ENCODE measurements at places on chromosomes 6 and 20.
A peak's percentile ranks its signal among the peaks of the same experiment; 100 is the strongest.

DNA sequence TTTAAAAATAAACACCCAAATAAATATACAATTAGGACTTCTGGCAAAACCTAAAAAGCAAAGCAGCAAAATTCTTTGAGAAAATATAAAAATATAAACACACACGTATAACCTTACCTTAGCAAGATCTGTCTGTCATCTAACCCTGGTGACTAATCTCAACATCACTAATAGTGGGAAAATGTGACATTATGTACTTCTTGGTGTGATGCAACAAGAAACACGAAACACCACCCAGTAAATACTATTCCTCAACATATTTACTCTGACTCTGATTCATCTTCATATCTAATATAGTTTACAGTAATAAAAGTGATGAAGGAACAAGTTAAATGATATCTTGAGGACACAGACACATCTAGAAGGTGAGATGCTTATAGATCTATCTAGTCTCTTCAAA is 332.6 kb upstream of the MANEA start:
- DNase-seq, result no peak

GRCh38 chr6:38907264-38907663 is 141.3 kb upstream of the GLP1R start:
- DNase-seq, result no peak

- no peak for DNase-seq
These were observed 92.2 kb downstream of the CEP57L1 start for GRCh38 chr6:109187399-109188114.

DNA sequence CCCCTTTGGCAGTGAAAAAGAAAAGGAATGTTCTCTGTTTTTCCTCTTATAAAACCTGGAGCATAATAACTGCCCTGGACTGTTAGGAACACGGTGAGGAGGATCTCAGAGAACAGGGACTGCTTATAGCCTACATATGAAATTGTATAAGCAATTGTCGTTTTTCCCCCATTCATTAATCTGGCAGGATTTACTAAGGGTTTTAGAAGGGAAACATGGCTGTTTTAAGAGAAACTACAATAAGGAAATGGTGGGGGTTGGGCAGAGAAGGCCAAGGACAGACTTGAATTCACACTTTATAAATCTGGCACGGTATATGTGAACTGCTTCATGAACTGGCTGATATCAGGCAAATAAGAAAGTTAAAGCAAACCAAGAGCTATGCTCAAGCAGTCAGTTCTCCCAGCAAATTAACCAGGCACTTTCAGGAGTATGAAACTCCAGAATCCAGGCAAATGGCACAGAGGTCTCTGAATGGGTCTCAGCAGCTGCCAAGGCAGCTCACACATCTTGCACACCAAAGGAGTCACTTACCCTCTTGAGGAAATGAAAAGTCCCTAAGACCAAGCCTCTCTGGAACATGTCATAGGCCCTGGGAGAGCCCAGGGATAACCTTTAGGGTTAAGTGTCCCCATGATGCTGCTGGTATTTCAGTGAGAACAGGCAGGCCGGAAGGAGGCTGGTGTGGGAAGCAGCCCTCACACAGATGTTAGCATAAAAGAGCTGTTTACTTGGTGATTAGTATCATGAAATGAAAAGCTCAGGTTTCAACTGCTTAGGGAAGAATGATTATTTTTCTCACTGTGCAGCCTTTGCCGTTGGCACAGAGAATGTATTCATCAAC is 260.5 kb upstream of the MARCKS start:
- peak; percentile 89 for DNase-seq

- DNase-seq, result no peak
These were observed 392.4 kb downstream of the TAF4 start for GRCh38 chr20:61673152-61673847.

Data from NCI-H1436 treated with DMSO at 0.1 percent for 48 hours (cell line).